ENCODE measurements at places on chromosomes 2 and 18.

DNA sequence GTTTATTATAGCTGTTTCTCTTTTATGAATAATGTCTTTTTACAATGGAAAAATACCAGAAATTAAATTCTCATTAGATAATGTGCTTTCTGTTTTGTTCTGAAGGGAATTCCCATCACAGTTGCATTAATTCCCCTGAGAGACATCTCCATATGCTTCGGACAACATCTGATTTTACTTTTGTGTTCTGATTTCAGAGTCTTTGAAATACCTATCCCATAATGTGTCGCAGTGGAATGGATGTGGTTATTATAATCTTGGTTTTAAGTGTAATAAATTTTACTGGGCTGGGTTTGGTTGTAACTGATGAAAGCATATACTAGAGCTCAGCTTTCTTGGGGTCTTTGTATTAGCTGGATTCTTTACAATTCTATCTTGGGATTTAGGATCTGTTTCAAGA is 12.5 kb downstream of the SPTBN1 start:
- H3K27ac ChIP-seq: no peak overlapping the region
- H3K4me1 ChIP-seq: peaks cover 4% of the 10 kb centered on the region
- H3K36me3 ChIP-seq: no peaks in the 10 kb centered on the region

DNA sequence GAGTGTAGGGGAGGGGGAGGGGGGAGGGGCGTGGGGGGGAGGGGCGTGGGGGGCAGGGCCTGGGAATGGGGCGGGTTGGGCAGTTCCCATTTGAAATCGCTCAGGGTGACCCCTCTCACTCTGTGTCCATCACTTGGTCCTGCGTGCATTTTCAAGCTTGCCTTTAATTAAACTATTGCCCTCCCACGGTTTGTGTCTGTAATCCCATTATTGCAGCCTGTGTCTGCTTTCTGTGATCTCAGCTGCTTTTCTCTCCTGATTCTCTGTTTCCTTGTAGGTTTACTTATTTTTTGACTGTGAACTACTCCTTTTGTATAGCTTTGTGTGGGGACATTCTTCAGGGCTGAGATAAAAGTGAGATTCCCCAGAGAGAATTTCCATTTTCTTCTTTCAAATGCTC is 1.3 kb downstream of the DCDC2C start:
- H3K36me3 ChIP-seq: no peaks in the 10 kb centered on the region
- no peak for DNase-seq
- no peaks in the 10 kb centered on the region for H3K4me1 ChIP-seq
- H3K27ac ChIP-seq: no peak overlapping the region
- peaks cover 18% of the 10 kb centered on the region for H3K27me3 ChIP-seq

DNA sequence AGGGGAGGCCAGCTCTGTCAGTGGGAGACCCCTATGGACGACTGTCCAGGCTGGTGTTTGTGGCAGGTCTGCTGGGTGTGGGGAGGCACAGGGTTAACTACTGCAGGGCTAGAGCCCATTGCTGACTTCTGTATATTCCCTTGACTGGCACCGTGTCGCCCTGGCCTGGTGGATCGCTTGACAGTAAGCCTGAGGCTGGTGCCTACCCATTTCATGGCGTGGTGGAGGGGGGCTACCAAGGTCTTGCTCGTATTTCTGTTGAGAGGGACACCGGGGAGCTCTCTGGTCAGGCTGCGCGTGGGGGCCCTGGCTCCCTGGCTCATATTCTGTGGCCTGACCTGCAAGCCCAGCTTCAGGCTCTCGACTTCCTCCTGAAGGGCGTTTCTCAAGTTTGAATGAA is 119.7 kb downstream of the ACOXL start:
- H3K4me1 ChIP-seq: peaks cover 69% of the 10 kb centered on the region
- DNase-seq: no peak
- H3K27me3 ChIP-seq: no peaks in the 10 kb centered on the region
- no peaks in the 10 kb centered on the region for H3K36me3 ChIP-seq

DNA sequence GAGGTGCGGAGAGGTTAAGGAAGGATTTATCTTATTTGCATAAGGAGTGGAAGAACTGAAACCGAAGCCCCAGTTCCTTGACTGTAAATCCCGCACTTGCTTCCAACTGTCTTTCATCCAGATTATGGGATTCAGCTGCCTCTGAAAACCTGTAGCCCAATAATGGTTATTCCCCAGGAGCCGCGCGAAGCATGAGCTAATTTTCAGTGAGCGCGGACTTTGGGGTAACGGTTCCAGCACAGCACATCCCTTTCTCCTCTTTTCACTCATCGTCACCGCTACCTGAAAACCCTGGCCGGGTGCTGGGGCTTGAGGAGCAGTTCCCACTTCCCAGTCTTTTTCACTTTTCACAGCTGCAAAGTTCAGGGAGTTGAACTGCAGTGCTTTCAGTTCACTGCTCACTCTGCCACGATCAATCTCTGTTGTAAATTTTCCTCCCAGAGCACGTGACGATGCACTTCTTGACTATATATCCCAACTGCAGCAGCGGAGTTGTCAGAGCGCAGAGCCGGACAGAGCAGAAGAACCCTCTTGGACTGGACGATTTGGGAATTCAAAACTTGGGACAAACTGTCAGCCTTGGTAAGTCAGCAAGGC is at the start of gene KCNE4:
KCNE4 (plus strand) TSS at position 498 of the 597 bp plus-strand sequence. CDS start 641 bp downstream, outside the sequence.
- no peaks in the 10 kb centered on the region for H3K36me3 ChIP-seq
- no peak within 1 kb of the TSS for H3K4me3 ChIP-seq
- no peak within 1 kb of the TSS for H3K27ac ChIP-seq
- no peak for DNase-seq

DNA sequence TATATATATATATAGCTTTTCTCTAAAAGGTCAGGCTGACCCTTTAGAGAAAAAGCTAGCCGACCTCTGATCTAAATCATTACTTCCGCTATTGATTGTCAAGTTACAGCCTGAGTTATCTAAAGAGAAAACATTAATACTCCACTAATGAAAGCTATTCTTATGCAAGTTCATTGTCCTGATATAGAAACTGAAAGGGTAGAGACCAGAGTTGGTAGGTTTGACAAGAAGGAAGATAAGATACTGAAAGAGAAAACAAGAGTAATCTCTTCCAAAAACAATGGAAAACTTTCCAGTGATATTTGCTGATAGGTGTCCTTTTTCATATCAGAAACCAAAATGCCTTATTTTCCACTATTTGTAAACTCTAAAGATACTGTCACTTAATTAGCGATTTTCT is 62.8 kb upstream of the SLC39A10 start:
- no peaks in the 10 kb centered on the region for H3K36me3 ChIP-seq
- no peak overlapping the region for H3K27ac ChIP-seq
- H3K4me1 ChIP-seq: no peaks in the 10 kb centered on the region

GRCh38 chr2:223100061-223100511 is 48.1 kb downstream of the KCNE4 start:
- H3K4me3 ChIP-seq: no peak overlapping the region
- no peaks in the 10 kb centered on the region for H3K27me3 ChIP-seq
- no peak for DNase-seq
- H3K4me1 ChIP-seq: no peaks in the 10 kb centered on the region
- H3K27ac ChIP-seq: no peak overlapping the region

DNA sequence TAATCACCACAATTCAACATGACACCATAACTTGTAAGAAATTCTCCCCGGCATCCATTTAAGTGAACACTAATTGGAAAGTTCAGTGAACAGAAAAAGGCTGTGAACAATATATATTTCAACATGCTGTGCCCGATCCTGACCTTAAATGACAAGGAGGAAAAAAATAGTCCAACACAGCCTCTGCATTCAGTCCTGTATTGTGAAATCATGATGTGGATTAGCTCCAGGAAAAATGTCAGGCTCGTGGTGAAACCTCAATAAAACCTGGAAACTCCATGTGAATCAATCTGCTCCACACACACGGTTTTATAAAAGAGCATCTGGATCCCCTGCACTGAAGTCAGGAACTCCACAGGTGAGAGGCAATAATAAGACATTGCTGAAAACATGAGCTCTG is 145.4 kb upstream of the SPOPL start:
- no peak for DNase-seq
- no peak overlapping the region for H3K27ac ChIP-seq
- no peaks in the 10 kb centered on the region for H3K4me1 ChIP-seq
- H3K27me3 ChIP-seq: no peaks in the 10 kb centered on the region
- H3K4me3 ChIP-seq: no peak overlapping the region

DNA sequence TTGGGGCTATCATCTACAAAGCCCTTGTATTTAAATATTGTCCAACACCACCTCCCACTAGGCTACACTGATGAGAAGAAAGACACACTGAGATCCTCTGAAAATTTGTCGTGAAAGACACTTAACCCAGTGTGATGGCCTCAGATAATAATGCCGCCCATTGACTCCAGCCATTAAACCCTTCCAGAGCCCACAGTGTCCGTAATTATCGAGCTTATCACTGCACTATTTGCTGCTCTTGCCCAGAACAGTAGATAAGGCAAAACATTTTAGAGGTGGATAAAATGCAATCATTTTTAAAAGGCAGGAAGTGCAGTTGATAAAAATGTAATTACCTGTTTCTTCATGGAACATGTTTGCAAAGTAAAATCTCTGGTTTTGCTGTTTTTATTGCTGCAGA is 121.3 kb upstream of the DDX18 start:
- no peaks in the 10 kb centered on the region for H3K36me3 ChIP-seq
- no peak overlapping the region for H3K4me3 ChIP-seq
- no peaks in the 10 kb centered on the region for H3K4me1 ChIP-seq
- no peaks in the 10 kb centered on the region for H3K27me3 ChIP-seq

DNA sequence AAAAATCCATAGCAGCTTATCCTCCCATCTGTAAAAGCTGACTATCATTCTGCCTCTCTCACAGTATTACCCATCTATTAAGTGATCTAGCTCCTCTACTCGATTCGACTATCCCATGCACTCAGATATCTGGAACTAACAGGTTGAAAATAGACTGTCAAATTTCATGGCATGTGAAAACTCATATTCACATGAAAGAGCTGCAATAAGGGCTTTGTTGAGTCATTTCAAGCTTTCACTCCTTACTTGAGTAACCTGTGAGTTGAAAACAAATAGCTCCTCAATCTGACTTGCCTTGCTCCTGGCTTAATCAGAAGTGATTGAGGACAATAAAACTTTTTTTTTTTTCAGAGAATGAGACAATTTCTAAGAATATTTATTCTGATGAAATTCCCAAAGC is 192.4 kb upstream of the ERBB4 start:
- DNase-seq: no peak
- H3K27me3 ChIP-seq: no peaks in the 10 kb centered on the region
- H3K36me3 ChIP-seq: no peaks in the 10 kb centered on the region
- no peak overlapping the region for H3K27ac ChIP-seq

GRCh38 chr18:10060841-10061240 is 147.0 kb downstream of the VAPA start:
- no peak overlapping the region for H3K4me3 ChIP-seq
- no peak overlapping the region for H3K27ac ChIP-seq
- no peak for DNase-seq
- no peaks in the 10 kb centered on the region for H3K36me3 ChIP-seq

GRCh38 chr2:232890896-232891601 is 21.0 kb downstream of the SNORC start:
- no peaks in the 10 kb centered on the region for H3K4me1 ChIP-seq
- peaks cover 7% of the 10 kb centered on the region for H3K27me3 ChIP-seq
- no peak overlapping the region for H3K27ac ChIP-seq
- H3K36me3 ChIP-seq: no peaks in the 10 kb centered on the region
- DNase-seq: no peak
- no peak overlapping the region for H3K4me3 ChIP-seq

GRCh38 chr2:99836690-99837605 is 305.4 kb downstream of the AFF3 start:
- H3K27ac ChIP-seq: no peak overlapping the region
- H3K4me3 ChIP-seq: no peak overlapping the region
- H3K27me3 ChIP-seq: no peaks in the 10 kb centered on the region
- no peak for DNase-seq

Measured in thymus (tissue), 14 donors.